ENCODE measurements at places on chromosomes 3 and 15.

- H3K27me3 ChIP-seq: peaks cover 10% of the 10 kb centered on the region
- H3K36me3 ChIP-seq: no peaks in the 10 kb centered on the region
- H3K4me1 ChIP-seq: peaks cover 17% of the 10 kb centered on the region
- no peak for DNase-seq
Measured at GRCh38 chr3:127483005-127483641, 107.4 kb downstream of the TPRA1 start.

DNA sequence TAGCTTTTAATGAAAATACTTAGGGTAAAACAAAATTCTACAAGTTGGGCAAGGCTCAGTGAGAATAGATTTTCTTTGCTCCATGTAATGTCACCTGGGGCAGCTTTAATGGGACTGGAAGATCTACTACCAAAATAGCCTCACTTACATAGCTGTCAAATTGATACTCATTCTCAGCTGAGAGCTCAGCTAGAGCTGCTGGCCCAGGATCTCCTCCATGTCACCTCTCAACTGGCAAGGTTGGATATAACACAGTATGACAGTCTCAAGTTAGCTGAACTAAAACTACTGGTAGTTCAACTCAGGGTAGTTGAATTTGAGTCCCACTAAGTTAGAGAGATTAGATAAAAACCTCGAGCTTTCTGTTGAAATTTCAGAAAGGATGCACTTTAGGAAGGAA is 218.5 kb upstream of the PLSCR5 start:
- H3K27ac ChIP-seq: no peak overlapping the region
- peaks cover 4% of the 10 kb centered on the region for H3K4me1 ChIP-seq
- no peak for DNase-seq

GRCh38 chr3:55567615-55568014 is 80.5 kb upstream of the WNT5A start:
- H3K4me1 ChIP-seq: peaks cover 82% of the 10 kb centered on the region
- H3K27me3 ChIP-seq: no peaks in the 10 kb centered on the region
- H3K27ac ChIP-seq: no peak overlapping the region
- no peaks in the 10 kb centered on the region for H3K36me3 ChIP-seq
- DNase-seq: no peak

GRCh38 chr15:38589502-38589901 is 24.9 kb upstream of the RASGRP1 start:
- H3K36me3 ChIP-seq: no peaks in the 10 kb centered on the region
- H3K27me3 ChIP-seq: peaks cover 10% of the 10 kb centered on the region
- H3K4me1 ChIP-seq: peaks cover 12% of the 10 kb centered on the region
- no peak for DNase-seq
- H3K4me3 ChIP-seq: no peak overlapping the region

GRCh38 chr3:177968891-177969290 is 567.3 kb upstream of the KCNMB2 start:
- H3K36me3 ChIP-seq: peaks cover 14% of the 10 kb centered on the region
- H3K4me1 ChIP-seq: peaks cover 17% of the 10 kb centered on the region
- DNase-seq: no peak

GRCh38 chr3:34782871-34783270 is 856.5 kb upstream of the ARPP21 start:
- H3K4me3 ChIP-seq: no peak overlapping the region
- H3K27ac ChIP-seq: peak overlapping the region; percentile 17

DNA sequence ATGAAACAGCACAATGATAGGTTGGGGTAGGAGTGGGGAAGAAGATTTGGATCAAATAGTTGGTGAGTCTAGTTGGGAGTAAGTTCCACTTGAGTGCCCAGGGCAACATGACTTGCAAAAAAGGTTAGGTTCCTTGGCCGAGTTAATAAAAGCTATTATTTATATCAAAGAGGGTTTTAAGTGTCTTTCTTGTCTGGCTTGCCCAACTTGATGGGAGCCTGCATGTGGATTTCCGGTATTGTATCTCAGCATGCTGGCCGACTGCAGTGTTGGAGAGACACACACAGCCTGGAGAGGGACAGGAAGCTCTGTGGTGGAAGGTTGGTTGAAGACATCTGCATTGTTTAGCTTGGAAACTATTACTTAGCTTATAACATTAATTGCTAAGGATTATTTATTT is 449.5 kb upstream of the TBL1XR1 start:
- no peaks in the 10 kb centered on the region for H3K27me3 ChIP-seq
- H3K36me3 ChIP-seq: no peaks in the 10 kb centered on the region
- no peak for DNase-seq
- H3K4me3 ChIP-seq: no peak overlapping the region

- H3K4me3 ChIP-seq: no peak overlapping the region
- H3K4me1 ChIP-seq: peaks cover 29% of the 10 kb centered on the region
- DNase-seq: no peak
- H3K36me3 ChIP-seq: peaks cover 24% of the 10 kb centered on the region
- H3K27me3 ChIP-seq: peaks cover 2% of the 10 kb centered on the region
- no peak overlapping the region for H3K27ac ChIP-seq
Measured at GRCh38 chr3:64578062-64578770, 109.6 kb downstream of the ADAMTS9 start.

DNA sequence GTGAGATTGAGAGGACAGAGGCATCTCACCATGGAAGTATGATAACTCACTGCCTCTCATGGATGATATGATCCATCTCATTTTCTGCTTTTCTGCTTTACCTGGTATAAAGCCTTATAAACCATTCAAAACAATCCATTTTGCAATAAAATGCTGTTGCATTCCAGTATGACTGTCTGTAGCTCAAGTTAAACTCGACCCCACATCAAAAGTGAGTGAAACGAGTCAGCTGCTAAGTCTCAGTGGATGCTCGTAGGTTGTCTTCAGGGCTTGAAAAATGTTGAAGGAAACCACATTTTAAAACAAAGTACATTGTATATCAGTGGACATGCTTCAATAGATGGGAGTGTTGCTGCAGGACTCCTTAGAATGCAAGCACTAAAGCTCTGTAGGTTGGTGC is 839.0 kb downstream of the TUSC7 start:
- peaks cover 2% of the 10 kb centered on the region for H3K27me3 ChIP-seq
- no peak overlapping the region for H3K4me3 ChIP-seq
- H3K36me3 ChIP-seq: no peaks in the 10 kb centered on the region
- H3K4me1 ChIP-seq: peaks cover 7% of the 10 kb centered on the region
- H3K27ac ChIP-seq: no peak overlapping the region
- DNase-seq: no peak

DNA sequence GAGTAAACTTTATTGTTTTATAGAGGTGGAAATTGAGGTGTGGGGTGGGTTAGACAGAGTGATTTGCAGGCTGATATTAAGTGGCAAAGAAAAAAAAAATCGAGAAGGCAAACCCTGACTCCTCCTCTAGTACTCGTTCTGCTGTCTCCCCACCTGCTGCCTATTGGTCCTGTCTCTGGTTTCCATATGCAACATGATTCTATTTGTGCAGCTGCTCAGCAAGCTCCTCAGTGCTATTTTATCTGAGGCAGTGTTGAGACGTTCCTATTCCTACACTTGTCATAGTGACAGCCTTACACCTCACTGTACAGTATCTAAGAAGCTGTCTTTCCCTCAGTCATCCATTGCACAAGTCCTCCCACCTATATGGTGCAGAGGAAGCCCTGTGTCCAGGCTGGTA is 45.1 kb downstream of the RSL24D1 start:
- no peaks in the 10 kb centered on the region for H3K4me1 ChIP-seq
- peaks cover 3% of the 10 kb centered on the region for H3K27me3 ChIP-seq
- no peak overlapping the region for H3K4me3 ChIP-seq

- H3K27ac ChIP-seq: peak overlapping the region; percentile 66
- peaks cover 39% of the 10 kb centered on the region for H3K4me1 ChIP-seq
- no peaks in the 10 kb centered on the region for H3K27me3 ChIP-seq
Measured at GRCh38 chr15:80953953-80954778, 35.5 kb downstream of the MESD start.

GRCh38 chr3:131402391-131403039 is 20.9 kb downstream of the NUDT16 start:
- peaks cover 4% of the 10 kb centered on the region for H3K27me3 ChIP-seq
- no peak overlapping the region for H3K27ac ChIP-seq
- H3K36me3 ChIP-seq: no peaks in the 10 kb centered on the region

DNA sequence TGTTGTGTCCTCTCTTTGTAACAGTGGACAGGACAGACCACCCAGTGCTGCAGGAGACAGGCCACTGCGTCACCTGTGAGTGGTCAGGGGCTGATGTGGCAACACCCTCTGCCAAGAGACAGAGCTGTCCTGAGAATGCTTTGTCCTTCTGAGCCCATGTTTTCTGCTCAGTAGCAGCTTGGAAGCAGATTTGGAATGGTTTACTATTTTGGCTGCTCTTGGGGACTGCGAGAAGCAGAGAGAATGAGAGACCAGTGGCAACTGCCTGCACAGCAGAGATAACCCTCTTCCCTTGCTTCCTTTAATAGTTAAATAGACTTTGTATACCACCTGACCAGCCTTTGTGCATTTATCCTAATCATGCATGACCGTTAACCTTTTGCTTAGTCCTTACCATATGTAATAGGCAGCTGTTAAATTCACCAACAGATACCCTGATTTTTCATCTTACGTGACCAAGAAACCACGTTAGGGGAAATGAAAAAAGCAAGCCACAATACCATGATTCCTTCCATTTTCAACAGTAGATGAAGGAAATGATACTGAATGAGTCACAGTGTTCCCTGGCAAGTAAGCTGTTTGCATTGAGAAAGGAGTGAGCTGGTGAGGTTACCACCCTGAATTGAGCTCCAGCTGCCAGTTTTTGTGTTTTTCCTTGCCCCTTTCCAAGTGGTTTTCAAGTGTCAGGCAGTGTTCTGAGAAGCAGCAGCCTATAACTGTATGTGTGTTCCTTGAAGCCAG is 35.5 kb downstream of the B3GALNT1 start:
- H3K36me3 ChIP-seq: no peaks in the 10 kb centered on the region
- H3K4me3 ChIP-seq: no peak overlapping the region
- H3K27me3 ChIP-seq: no peaks in the 10 kb centered on the region
- H3K27ac ChIP-seq: no peak overlapping the region
- no peaks in the 10 kb centered on the region for H3K4me1 ChIP-seq
- DNase-seq: no peak

- H3K27ac ChIP-seq: no peak overlapping the region
- DNase-seq: no peak
- H3K4me1 ChIP-seq: no peaks in the 10 kb centered on the region
Measured at GRCh38 chr15:58952751-58953150, 19.3 kb upstream of the SLTM start.

DNA sequence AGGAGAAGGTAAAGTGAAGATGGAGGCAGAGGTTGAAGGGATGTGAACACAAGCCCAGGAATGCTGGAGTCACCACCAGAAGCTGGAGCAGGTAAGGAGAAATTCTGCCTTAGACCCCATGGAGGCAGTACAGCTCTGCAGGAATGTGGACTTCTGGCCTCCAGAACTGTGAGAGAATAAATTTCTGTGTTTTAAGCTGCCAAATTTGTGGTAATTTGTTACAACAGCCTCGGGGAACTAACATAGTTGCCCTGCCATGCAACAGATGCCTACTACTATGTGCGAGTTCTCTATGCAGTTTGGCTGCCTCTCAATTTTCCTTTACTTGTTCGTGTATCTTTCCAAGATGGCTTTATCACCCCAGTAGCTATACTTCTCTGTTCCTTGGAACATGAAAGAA is 394.1 kb downstream of the TUSC7 start:
- H3K27ac ChIP-seq: no peak overlapping the region
- DNase-seq: no peak
- no peaks in the 10 kb centered on the region for H3K36me3 ChIP-seq
- no peak overlapping the region for H3K4me3 ChIP-seq

DNA sequence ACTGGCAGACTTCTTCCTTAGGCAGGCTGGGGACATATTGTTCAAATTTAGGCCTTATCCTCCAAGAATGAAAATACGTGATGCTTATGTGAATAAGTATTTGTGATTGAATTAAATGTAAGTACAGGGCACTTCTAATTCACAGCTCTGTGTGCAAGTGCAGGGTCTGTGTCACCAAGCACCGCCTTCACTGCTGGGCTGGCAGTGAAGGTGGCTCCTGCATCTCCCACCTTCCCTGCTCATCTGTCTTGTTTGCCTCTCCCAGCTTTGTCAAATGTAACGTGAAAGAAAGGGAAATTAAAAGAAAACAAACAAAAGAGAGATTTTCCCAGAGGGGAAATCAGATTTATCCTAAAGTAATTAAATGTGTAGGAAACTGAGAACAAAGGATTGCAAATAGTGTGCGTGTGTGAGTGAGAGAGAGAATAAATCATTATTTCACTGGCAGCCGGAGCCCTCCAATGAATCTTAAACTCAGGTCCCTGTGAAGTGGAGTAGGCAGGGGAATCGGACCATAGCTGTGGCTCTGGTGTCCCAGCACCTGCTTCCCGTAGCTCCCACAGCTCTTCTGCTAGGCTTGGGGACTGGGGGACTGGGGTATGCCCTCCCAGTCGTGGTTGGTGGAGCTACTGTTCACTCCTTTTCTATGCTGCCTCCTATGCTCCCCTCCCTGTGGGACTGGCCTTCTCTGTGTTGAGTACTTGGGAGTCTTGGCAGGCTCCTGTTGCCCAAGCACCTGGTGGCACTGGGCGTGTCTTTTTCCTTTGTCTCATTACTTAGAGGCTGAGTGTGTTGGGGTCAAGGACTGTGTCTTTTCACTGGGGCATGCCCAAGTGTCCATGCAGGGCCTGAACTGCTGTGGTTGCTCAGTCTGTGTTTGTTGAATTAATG is 222.2 kb downstream of the EPHB1 start:
- H3K4me1 ChIP-seq: peaks cover 39% of the 10 kb centered on the region
- peaks cover 2% of the 10 kb centered on the region for H3K27me3 ChIP-seq
- peak overlapping the region; percentile 73 for H3K27ac ChIP-seq

GRCh38 chr3:40793730-40794129 is 269.0 kb downstream of the ZNF621 start:
- H3K27ac ChIP-seq: no peak overlapping the region
- H3K36me3 ChIP-seq: no peaks in the 10 kb centered on the region
- no peak overlapping the region for H3K4me3 ChIP-seq

DNA sequence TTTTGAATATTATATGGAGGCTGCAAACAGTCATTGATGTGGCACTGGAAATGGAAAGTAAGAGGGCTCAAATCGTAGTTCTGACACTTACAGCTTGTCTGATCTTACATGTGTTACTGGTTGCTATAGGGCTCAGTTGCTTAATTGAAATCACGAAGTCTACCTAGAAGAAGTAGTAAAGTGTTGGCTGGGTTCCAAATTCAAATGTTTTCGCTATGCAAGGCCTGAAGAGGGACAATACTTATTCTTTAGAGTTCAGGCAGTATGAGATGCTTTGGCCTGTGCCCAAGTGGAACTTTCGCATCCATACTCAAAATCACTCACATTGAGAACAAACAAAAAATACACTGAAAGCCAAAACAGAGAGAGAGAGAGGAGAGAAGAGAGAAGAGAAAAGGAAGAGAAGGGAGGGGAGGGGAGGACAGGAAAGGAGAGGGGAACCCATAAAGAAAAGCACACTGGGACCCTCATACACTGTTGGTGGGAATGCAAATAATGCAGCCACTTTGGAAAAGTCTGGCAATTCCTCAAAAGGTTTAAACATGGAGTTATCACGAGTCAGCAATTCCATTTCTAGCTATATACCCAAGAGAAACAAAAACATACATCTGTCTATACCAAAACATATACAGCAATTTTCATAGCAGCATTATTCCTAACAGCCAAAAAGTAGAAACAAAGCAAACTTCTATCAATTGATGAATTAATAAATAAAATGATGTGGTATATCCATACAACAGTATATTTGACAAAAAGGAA is 2.9 kb upstream of the FXR1 start:
- DNase-seq: no peak
- no peak overlapping the region for H3K27ac ChIP-seq
- H3K4me1 ChIP-seq: peaks cover 15% of the 10 kb centered on the region
- peaks cover 21% of the 10 kb centered on the region for H3K27me3 ChIP-seq

Data from nephron progenitor cell (in vitro differentiated cells).